ENCODE measurements at places on chromosomes 7 and 10. TPM values are rescaled to one million over a fixed set of nuclear protein-coding genes. Genes with fewer than 3 reads are reported as not detected.

GRCh38 chr7:17681965-17682364 is 258.3 kb downstream of the SNX13 start:
- H3K27ac ChIP-seq = no peak overlapping the region
- H3K4me1 ChIP-seq = no peaks in the 10 kb centered on the region
- no peaks in the 10 kb centered on the region for H3K27me3 ChIP-seq
- H3K4me3 ChIP-seq = no peak overlapping the region
- no peak for DNase-seq

- no peaks in the 10 kb centered on the region for H3K4me1 ChIP-seq
- H3K4me3 ChIP-seq = no peak overlapping the region
These were observed 29.5 kb upstream of the CCNY start for GRCh38 chr10:35306852-35307251.

EPDR1 gene
- 1.4 TPM for total RNA-seq

PTCD1 gene
- total RNA-seq = 8.4 TPM

UNC5B gene
- 0.13 TPM for total RNA-seq

NAT16 gene
- not detected for total RNA-seq

All from CD8-positive, alpha-beta memory T cell (primary cell).